MV-4-11 (cell line): ENCODE measurements at places on chromosomes 5 and 9.

- no peak for DNase-seq
Observed at GRCh38 chr5:110846398-110847001, 107.7 kb downstream of the SLC25A46 start.

- peak; percentile 94 for DNase-seq
Observed at GRCh38 chr5:115484368-115484767, 60.2 kb downstream of the FEM1C start.

GRCh38 chr5:172102913-172103626, 85.0 kb downstream of the STK10 start:
- DNase-seq = peak; percentile 49

DNA sequence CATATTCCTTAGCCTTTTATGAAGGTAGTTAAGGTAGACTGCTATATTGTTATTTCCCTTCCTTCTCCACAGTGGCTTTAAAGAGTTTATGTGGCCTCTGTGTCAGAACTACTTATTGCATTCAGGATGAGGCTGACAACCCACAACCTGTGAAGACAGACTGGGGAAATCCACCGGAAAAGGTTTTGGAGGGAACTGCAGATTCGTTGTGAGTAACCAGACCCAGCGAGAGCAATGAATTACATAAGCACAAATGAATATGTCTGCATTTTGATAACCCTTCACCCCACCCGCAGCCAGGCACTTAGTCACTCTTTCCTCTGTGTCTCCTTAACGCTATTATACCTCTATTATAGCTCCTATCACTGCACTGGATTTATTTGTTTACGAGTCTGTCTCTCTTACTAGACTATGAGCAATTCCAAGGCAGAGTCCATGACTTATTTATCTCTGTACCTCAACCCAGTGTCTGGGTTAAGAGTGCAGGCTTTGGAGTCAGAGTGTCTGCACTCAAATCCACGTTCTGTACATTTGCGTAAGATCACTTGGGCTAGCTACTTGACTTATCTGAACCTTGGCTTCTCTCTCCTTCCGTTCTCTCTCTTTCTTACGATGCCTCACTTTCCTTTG, 19.2 kb downstream of the KCTD16 start:
- peak; percentile 92 for DNase-seq

DNA sequence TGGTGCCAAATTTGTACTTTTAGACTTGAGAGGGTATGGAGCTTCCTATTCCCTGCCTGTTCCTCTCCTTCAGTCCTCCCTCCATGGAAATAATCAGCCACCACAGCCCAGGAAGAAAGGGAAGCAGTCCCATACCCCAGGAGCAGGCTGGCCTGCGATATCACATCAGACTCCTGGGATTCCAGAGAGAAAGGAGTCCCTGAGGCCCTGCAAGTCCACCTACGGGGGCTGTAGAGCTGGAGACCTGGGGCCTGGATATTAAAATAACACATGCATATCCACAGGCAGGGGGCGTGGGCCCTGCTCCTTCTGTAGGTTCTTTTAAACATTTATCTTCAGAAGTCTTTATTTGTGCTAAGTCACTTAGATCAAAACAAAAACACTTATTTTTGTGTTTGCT, 117.2 kb downstream of the TMEM174 start:
- no peak for DNase-seq

GRCh38 chr5:16603701-16604100, 13.1 kb downstream of the RETREG1 start:
- no peak for DNase-seq

DNA sequence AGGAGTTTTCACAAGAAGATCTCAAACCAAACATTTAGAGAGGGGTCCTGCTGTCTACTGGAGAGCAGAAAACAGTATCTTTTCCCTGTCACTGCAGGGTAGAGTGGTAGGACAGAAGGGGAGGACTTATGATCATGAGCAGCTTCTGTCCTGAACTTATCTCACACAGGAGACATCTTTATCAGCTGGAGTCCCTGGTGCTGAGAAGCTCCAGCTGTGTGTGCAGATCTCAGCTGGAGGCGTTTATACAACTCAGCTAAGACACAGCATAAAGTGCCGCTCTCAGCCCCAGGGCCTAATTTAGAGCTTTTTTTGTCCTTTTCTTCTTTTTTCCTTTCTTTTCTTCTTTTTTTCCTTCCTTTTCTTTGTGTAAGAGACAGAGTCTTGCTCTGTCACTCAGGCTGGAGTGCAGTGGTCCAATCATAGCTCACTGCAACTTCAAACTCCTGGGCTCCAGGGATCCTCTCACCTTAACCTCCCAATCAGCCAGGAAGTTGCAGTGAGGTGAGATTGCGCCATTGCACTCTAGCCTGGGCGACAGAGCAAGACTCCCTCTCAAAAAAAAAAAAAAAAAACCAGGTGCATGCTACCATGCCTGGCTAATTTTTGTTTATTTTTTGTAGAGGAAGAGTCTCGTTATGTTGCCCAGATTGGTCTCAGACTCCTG, 31.9 kb downstream of the CCDC125 start:
- DNase-seq = no peak

DNA sequence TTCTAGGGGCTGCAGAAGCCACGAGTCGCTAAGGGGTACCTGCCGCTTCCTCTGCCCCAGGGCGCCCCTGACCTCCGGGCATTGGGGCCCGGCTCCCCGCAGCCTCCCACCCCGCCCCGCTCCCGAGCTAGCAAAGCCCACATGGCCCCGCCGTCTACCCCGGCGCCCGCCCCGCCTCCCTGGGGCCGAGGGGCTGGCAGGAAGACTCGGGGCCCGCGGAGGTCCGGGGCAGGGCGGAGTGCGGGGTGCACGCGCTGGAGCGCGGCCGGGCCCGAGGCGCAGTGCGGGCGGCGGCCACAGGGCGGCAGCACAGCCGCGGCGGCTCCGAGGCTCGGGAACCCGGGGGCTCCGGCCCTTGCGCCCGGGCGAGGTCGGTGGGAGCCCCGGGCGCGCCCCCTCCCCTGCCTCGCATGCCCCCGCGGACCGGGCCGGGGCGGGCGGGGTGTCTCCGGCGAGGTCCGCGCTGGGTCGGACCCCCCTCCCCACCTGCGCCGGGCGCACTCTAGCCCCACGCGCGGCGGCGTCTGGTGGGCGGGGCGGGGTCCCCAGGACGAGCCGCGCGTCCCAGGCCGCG, 6.7 kb downstream of the NRARP start:
- peak; percentile 4 for DNase-seq

DNA sequence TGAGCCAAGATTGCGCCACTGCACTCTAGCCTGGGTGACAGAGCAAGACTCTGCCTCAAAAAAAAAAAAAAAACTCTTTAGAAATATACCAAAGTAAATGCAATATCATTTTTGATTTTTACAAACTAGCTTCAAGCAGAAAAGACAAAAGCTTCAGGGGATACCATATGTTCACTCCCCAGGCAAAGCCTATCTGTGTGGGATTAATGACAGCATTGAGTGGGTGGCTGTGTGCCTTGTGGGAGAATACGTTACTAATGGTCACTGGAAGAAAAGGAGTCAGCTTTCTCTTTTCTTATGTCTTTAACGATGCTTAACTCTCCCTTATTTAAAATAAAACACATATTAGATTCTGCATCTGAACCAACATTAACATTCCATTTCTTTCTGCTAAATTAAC, 1.9 kb downstream of the PCA3 start:
- no peak for DNase-seq

- no peak for DNase-seq
Observed at GRCh38 chr9:27818348-27818747, 245.1 kb upstream of the C9orf72 start.

DNA sequence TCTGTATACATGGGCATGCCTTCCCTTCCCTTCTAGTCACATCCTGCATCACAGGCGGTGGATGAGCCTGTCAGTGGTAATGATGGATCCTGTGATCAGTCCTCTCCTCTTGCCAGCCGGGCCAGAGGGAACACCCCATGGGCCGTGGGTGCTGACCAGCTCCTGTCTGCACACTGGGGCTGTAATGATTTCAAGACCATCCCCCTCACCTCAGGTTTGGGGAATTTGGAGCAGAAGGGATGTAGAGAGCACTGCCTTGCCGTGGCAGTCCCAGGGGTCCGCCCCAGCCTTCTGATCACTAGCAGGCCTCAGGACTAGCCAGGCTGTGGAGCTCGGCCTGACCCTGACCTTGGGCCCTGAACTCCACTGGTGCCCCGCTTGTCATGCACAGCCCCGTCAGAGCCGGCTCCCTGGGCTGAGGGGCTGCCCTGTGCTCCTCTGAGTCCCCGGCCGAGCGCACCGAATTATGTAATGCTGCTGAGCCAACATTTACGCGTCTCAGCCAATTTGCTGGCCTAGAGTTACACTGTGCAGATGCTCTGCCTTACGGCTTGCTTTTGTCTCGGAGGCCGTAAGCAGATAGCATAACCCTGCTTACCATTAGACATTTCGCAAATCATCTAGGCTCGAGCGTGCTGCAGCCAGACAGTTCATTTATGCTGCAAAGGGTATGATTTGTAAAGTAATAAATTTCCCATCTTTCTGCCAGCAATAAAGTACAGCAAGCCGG, 155.3 kb downstream of the MACROH2A1 start:
- DNase-seq = no peak

GRCh38 chr5:172420235-172420939, 33.9 kb downstream of the SH3PXD2B start:
- no peak for DNase-seq

DNA sequence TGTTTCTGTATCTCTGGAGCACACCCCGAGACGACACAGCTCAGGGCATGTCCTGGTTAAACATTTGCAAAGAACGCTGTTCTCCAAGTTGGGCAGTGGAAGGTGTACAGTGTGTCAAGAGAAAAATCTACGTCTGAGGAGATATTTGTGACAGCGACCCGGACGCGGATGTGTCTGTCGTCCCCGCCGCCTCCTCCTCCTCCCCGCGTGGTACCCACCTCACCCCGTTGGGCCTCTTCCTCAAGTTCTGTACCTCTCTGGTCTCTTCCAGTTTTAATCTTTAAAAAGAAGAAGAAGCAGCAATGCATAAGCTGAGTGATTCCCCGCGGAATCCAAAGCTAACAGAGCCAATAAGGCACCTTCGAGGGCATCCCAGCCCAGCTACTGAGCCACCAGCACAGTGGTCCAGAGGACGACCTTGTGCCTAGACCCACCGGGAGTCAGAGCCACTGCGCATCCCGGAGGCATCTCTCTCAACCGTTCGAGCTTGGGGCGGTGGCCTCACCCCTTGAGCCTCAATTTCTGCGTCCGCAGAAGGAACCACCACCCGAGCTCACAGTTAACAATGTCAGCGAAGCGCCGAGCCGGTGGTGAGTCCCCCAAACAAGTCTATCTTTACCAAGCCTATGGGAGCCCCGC, 467 bp downstream of the C9orf78 start:
- DNase-seq = peak; percentile 32

DNA sequence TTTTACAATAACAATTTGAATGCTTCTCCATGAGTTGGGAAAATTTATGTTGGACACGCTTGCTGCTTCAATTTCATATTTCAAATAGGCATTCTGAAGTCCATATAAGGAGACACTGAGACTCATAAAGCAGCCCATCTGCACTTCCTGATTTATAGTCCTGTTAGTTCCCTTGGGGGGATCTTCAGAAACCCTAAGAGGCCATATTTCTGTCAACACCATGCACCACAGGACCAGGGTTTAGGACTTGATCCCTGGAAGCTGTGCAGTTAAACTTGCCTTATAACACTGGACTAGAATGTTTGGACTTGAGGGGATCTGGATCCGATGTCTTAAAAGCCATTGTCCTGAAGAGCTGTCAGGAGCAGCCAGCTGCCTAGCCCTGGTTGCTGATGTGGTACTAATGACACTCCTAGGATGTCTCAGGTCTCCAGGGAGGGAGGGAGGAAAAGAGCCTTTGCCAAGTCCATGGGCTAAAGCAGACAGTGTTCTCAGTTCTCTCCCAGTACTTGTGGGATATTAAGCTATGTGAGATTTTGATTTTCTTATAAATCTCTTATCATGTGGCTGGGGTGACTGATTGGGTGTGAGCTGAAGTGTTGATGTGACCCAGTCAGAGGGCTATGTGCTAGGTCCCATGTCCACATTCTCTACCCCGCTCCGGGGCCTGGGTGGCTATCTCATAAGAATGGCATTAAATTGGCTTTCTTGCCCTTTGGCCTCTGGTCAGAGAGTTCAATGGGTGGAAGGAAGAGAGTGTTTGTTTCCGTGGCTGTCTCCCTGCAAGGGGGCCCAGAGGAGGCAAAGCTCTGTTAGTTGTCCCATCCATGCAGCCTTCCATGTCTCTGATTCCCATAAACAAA, 399.8 kb downstream of the OSTF1 start:
- peak; percentile 59 for DNase-seq

- DNase-seq = no peak
Observed at GRCh38 chr5:73797132-73797510, 171.1 kb downstream of the ARHGEF28 start.

DNA sequence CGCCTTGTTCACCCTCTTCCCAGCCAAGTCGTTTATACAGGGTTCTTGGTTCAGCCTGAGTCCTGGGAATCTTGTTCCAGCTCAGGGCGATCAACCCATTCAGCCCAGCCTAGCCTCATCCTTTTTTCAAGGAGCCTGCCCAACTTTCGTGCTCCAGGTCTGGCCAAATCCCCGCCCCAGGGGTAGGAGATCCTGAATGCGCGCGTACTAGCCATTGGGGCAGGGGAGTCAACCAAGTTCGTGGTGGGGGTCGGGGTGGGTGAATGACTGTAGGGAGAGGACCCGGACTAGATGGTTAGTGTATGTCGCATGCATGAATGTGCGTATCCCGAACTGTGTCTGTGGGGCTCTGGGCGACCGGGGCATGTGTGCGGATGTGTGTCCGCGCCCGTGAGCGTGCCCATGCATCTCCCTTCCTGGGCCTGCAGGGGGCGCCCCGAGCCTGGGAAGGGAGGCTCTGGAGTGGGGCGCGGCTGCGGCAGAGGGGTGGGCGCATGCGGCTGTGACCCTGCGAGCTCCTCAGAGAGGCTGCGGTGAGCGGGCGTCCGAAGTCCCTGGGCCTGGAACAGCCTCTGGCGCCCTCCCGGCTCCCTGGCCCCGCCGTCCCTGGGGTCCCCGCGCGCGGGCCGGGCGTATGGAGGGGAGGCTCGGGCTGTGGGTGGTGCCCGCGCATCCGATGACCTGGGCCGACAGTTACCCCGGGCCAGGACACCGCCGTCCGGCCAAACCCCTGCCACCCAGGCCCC, 8.7 kb downstream of the CCL21 start:
- peak; percentile 23 for DNase-seq

DNA sequence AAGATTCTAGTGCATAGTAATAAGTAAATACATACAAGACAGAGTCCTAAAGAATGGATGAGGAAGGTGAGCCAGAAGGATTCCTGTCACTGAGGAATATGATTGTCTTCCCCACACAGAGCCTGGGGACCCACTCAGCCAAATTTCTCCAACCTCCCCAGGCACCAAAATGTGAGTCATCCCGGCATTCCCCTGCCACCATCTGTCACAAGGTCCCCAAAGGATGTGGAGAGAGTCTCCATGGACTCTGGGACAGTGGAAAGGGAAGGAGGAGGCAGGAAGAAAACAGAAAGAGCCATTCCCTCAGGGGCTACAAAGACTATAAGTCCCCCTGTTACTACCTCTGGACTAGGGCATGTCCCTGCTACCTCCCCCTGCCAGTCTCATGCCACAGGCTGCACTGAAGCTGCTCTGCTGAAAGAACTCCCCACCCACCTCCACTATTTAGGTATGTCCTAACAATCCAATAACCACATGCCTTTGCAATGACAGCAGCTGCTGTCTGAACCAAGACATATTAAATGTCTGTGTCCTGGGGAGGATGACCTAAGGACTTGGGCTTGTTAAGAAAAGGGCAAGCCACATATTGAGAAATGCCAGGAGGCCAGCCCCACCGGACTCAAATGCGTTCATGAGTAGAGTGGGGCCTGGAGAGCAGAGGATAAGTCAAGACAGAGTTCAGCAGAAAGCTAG, 10.7 kb upstream of the OR5C1 start:
- DNase-seq = no peak

- peak; percentile 99 for DNase-seq
Observed at GRCh38 chr5:163963881-163964280, 458.5 kb downstream of the MAT2B start.

- no peak for DNase-seq
Observed at GRCh38 chr9:107131108-107131799, 151.8 kb upstream of the RAD23B start.

- DNase-seq = no peak
Observed at GRCh38 chr9:3920604-3921582, 379.0 kb downstream of the GLIS3 start.
